Activated CD4-positive, alpha-beta T cell treated with anti-CD3 and anti-CD28 coated beads, Interleukin-2, amount 10 ng/mL, durations not matched to agents 7 days and 5 days (primary cell): ENCODE measurements at places on chromosomes 12 and 14. TPM values are rescaled to one million over a fixed set of nuclear protein-coding genes. Genes with fewer than 3 reads are reported as not detected.

The LRP1-AS gene
- not detected for total RNA-seq

GRCh38 chr14:90107789-90108188, 46.0 kb downstream of the KCNK13 start:
- no peak overlapping the region for H3K27ac ChIP-seq
- DNase-seq, result no peak
- no peaks in the 10 kb centered on the region for H3K36me3 ChIP-seq

- no peak overlapping the region for H3K27ac ChIP-seq
- DNase-seq, result no peak
- no peak overlapping the region for H3K4me3 ChIP-seq
Measured at GRCh38 chr14:78592616-78593219, 422.5 kb downstream of the NRXN3 start.

DNA sequence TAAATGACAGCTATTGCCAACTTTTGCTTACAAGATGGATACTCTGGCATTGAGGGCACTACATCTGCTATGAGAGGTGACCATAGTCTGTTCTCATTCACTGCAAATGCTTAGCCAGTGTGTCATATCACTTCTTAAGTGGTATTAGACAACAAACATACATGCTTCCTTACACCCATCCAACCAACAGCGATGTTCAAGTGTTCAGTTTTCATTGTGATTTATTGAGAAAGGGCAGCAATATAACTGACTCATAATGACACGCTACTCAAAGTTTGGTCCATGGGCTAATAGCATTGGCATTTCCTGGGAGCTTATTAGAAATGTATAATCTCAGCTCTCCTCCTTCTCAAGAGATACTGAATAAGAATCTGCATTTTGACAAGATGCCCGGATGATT, 181.7 kb downstream of the NPAS3 start:
- no peaks in the 10 kb centered on the region for H3K4me1 ChIP-seq
- no peaks in the 10 kb centered on the region for H3K27me3 ChIP-seq
- no peak for DNase-seq
- H3K4me3 ChIP-seq, result no peak overlapping the region

The ARHGDIB gene
- 1,891 TPM for total RNA-seq

DNA sequence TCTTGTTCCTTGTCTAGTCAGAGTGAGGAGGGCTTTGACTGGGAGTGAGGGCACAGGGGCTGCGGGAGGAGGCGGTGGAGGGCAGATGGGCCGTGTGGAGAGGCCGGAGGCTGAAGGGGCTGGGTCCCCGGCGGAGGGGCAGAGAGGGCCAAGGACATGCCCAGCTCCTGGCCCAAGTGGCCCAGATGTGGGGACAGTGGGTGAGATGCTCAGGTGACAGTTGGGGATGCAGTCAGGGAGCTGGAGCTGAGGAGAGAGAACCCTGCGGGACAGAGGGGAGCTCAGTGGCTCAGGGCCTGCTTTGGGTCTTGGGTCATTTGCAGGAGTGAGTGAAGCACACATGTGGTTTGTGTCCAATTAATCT, 26.5 kb upstream of the PLD4 start:
- H3K4me3 ChIP-seq, result no peak overlapping the region
- H3K4me1 ChIP-seq, result peaks cover 5% of the 10 kb centered on the region
- no peak overlapping the region for H3K27ac ChIP-seq
- H3K27me3 ChIP-seq, result peaks cover 4% of the 10 kb centered on the region
- no peak for DNase-seq
- H3K36me3 ChIP-seq, result no peaks in the 10 kb centered on the region

GRCh38 chr14:69432364-69432763, 33.9 kb downstream of the SLC39A9 start:
- H3K27me3 ChIP-seq, result no peaks in the 10 kb centered on the region
- H3K4me3 ChIP-seq, result no peak overlapping the region
- DNase-seq, result no peak
- H3K4me1 ChIP-seq, result no peaks in the 10 kb centered on the region
- no peak overlapping the region for H3K27ac ChIP-seq

DNA sequence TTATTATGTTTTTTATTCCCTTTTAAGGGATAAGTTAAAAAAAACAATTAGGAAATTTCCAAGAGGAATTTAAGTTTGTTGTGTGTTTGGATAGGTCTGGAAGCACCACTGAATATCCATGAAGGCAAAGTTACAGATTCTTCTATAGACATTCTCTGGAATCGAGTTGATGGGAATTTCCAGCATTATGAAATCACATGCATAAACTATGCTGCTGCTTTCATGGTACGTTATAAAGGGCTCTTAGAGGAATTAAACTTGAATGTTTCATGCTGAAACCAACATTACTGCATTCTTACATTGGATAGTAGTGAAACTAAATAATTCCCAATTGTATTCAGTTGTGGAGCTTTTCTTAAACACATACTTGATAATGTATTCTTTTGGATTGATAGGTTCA, 21.5 kb upstream of the PTPRQ start:
- no peak overlapping the region for H3K27ac ChIP-seq
- DNase-seq, result no peak
- no peaks in the 10 kb centered on the region for H3K27me3 ChIP-seq
- H3K4me1 ChIP-seq, result no peaks in the 10 kb centered on the region

GRCh38 chr12:31750747-31751039, 21.9 kb upstream of the AMN1 start:
- peaks cover 22% of the 10 kb centered on the region for H3K36me3 ChIP-seq
- H3K27ac ChIP-seq, result no peak overlapping the region
- no peaks in the 10 kb centered on the region for H3K27me3 ChIP-seq
- no peak overlapping the region for H3K4me3 ChIP-seq
- peaks cover 40% of the 10 kb centered on the region for H3K4me1 ChIP-seq
- DNase-seq, result no peak

DNA sequence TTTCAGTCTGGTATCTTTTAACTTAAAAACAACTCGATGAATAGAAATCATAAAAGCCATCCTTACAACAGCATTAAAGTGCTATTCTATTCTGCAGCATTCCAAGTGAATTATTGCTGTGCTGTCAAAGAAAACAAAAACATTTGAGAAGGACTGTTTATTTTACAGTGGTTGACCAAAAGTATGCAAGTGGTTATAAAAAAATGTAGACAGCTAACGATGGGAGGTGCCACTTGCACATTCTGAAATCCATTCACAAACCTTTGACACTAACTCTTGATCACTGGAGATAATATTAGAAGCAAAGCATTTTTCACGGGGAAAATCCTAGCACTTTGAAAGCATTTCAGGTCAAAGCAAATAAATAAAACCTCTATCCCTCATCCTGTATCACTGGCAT, 55.6 kb downstream of the HMGA2 start:
- no peak overlapping the region for H3K27ac ChIP-seq
- H3K27me3 ChIP-seq, result peaks cover 46% of the 10 kb centered on the region
- H3K4me1 ChIP-seq, result no peaks in the 10 kb centered on the region
- H3K4me3 ChIP-seq, result no peak overlapping the region
- DNase-seq, result no peak

The TAS2R7 gene
- not detected for total RNA-seq

- no peak for DNase-seq
- no peak overlapping the region for H3K27ac ChIP-seq
- H3K4me1 ChIP-seq, result no peaks in the 10 kb centered on the region
- no peaks in the 10 kb centered on the region for H3K36me3 ChIP-seq
- no peaks in the 10 kb centered on the region for H3K27me3 ChIP-seq
Measured at GRCh38 chr14:38731962-38732361, 371.1 kb downstream of the SEC23A start.
